ENCODE measurements at places on chromosomes 16 and 17.

DNA sequence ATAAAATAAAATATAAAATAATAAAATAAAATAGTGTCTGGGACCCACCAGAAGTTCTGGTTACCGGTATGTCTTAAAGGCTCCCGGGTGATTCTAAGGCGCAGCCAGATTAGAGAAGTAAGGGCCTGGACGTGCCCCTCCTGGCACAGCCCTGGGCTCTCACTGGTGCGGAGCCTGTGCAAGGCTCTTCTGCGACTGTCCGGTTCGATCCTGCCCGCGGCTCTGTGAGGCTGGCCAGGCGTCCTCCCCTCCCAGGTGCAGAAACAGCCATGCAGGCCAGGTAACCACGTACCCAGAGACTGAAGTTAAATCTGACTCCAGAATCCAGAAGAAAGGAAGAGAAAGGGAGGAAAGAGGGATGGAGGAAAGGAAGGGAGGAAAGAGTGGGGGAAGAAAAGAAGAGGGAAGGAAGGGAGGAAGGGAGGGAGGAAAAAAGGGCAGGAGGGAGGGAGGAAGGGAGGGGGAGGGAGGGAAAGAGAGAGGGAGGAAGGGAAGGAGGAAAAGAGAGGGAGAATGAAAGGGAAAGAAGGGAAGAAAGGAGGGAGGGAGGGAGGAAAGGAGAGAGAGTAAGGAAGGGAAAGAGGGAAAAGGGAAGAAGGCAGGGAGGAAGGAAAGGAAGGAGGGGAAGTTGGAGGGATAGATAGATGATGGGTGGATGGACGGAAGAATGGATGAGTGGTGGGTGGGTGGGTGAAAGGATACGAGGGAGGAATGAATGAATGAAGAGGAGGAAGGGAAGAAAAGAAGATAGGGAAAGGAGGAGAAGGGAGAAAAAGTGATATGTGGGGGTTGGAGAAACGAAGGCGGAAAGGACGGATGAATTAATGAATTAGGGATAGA is 42.3 kb downstream of the C16orf82 start:
- no peak for DNase-seq

- DNase-seq = no peak
Observed at GRCh38 chr17:66165537-66166123, 26.3 kb downstream of the CEP112 start.

- DNase-seq = no peak
Observed at GRCh38 chr16:27195941-27196595, 7.3 kb upstream of the KDM8 start.

- DNase-seq = no peak
Observed at GRCh38 chr17:66734186-66734943, 100.6 kb upstream of the CACNG5 start.

- no peak for DNase-seq
Observed at GRCh38 chr16:52411011-52411410, 135.9 kb downstream of the TOX3 start.

DNA sequence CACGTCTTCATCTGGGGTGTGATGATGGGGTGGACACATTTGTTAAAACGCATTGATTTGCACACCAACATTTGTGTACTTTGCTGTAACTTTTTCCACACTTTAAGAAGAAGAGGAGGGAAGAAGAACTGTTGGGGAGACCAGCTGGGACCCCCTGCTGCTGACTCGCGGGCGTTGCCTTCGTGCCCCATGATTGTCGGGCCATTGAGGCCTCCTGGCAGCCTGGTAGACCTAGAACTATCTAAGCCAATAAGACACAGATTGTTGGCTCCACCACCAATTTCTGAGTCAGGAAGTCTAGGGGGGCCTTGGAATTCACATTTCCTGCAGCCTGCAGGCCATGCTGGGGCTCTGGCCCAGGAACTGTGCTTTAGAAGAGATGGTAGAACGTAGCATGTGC is 105.5 kb downstream of the TNFRSF13B start:
- no peak for DNase-seq
